Urothelium cell line (cell line): ENCODE measurements at places on chromosomes 16 and 17.

- peak; percentile 42 for DNase-seq
Measured at GRCh38 chr16:19696328-19696727, 21.7 kb downstream of the KNOP1 start.

- no peak for DNase-seq
Measured at GRCh38 chr16:10923146-10923649, 19.1 kb downstream of the DEXI start.

GRCh38 chr17:6989779-6990178 is 6.1 kb upstream of the ALOX12 start:
- no peak for DNase-seq

GRCh38 chr16:86512301-86512859 is 2.1 kb downstream of the FOXF1 start:
- no peak for DNase-seq

DNA sequence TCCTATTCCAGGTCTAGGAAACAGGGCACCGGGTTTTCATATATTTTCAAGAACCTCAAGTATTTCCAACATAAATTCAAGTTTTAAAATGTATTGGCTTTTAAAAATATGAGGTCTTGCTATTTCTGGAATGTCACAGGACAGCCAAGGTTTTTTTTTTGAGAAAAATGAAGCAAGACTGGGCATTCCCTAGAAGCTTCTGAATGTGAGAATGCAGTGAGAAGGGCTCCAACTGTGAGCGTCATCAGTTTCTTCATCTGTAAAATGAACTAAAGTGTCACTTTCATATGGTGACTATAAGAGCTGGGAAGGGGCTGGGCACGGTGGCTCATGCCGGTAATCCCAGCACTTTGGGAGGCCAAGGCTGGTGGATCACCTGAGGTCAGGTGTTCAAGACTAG is 455.8 kb upstream of the MAF start:
- no peak for DNase-seq

GRCh38 chr17:29791336-29792080 is 138.5 kb downstream of the SSH2 start:
- no peak for DNase-seq

DNA sequence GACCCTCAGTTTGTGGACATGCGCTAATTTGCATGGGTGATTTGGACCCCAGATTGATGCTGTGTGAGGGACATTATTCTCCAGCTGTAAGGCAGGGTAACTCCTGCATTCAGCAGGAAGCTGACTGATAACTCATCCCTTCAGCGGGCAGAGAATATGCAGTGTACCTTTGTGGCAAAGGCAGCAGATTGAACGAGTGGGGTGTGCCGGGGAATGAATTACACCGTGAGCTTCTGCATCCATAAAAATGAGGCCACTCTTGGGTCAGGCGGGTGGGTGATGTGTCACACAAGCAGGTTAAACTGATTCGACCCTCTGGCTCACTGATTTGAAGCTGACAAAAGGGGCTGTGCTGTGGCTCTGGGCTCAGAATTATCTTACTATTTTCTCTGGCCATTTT is 128.9 kb upstream of the PMFBP1 start:
- no peak for DNase-seq

- no peak for DNase-seq
Measured at GRCh38 chr17:39968761-39969160, 6.0 kb downstream of the GSDMA start.

DNA sequence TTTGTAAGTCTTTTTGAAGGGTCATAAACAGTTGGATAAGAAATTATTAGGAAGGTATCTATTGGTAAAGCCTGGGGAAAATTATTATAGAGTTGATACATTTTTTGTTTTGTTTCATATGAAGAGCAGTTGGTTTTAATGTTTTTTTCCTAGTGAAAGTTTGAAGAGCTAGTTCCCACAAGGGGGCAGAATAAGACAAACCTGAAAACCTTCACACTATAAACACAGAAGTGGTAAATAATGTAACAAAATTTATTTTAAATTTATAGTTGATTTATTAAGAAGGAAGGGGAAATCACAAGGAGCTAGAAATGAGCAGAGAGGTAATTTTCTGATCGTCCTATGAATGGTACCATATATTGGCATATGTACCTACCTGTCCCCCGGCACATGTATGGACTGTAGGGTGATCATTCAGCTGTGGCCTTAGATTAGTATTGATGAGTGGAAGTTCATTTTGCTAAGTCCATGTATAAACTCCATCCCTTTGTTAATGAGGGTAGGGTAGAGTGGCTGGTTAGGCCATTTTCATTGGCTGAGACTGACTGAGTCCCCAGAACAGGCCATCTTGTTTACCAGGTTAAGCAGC is 116.3 kb downstream of the TANC2 start:
- DNase-seq: no peak

- no peak for DNase-seq
Measured at GRCh38 chr17:57603978-57604377, 141.1 kb downstream of the CCDC182 start.

DNA sequence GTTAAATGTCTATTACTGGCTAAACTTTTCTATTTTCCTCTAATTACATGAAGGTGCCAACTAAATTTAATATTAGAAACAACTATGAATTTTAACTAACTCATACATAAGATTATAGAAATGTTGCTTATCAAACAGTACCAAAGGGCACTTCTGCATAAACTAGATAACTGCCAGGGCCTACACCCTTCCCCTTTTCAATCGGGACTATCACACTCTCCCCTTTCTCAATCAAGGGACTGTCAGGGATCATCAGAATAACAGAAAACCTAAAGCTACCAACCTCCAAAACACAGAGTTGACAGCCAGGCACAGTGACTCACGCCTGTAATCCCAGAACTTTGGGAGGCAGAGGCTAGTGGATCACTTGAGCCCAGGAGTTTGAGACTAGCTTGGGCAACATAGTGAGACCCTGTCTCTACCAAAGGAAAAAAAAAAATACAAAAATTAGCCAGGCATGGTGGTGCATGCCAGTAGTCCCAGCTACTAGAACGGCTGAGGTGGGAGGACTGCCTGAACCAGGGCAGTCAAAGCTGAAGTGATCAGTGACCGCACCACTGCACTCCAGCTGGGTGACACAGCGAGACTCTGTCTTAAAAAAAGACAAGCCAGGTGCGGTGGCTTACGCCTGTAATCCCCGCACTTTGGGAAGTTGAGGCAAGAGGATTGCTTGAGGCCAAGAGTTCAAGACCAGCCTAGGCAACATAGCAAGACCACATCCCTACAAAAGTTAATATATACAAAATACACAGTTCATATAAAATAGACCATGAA is 3.2 kb upstream of the PHLPP2 start:
- no peak for DNase-seq

DNA sequence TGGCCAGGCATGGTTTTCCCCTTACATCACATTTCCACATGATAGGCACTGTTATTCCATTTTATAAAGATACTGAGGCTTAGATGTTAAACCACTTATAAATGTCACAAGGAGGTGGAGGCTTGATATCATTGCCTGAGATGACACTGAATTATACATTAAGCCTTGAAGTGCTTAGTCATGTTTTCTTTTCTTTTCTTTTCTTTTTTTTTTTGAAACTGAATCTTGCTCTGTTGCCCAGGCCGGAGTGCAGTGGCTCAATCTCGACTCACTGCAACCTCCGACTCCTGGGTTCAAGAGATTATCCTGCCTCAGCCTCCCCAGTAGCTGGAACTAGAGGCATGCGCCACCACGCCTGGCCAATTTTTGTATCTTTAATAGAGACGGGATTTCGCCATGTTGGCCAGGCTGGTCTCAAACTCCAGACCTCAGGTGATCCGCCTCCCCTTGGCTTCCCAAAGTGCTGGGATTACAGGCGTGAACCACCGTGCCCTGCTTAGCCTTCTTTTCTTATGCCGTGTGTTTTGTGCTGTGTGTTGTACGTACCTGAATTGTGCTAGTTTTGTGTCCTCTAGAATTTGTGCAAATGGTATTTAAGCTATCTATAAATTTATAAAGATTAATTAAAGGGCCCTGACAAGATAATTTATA is 1.2 kb downstream of the DNAJA3 start:
- no peak for DNase-seq

GRCh38 chr17:5642752-5643151 is 58.4 kb upstream of the NLRP1 start:
- DNase-seq: no peak

- DNase-seq: no peak
Measured at GRCh38 chr17:60557805-60558204, 31.8 kb upstream of the APPBP2 start.

DNA sequence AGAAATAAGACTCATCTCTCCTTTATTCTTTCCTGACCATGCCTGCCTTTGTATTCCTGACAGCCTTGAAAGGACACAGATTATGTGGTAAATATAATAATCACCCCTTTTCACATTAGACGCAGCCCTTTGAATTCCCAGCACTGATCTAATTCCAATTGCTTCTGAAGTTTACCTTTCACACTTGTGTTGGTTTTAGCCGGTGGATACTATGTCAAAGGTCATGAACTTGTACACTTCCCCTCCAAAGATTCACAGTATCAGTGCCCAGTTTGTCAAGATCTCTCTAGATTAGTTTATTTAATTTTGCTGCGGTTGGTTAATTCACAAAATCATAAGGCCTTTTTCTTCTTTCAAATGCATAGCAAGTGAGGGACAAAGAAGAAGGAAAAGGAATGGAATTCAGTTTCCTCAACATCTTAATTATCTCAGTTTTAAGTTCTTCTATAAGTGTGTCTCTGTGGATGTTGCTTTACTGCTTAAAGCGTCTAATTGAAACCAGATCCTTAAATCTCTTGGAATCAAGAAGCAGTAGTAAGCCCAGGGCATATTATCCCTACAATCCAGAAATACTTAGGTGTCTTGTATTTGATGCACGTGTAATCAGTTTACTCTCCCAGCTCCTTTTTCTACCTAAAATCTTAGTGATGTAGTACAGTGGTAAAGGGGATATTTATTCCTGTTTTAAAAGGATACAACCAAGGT is 174.3 kb upstream of the TBX2 start:
- no peak for DNase-seq

- peak; percentile 68 for DNase-seq
Measured at GRCh38 chr16:85650844-85651628, 37.7 kb downstream of the GINS2 start.

GRCh38 chr17:74135391-74136167 is 67.9 kb upstream of the RPL38 start:
- no peak for DNase-seq

DNA sequence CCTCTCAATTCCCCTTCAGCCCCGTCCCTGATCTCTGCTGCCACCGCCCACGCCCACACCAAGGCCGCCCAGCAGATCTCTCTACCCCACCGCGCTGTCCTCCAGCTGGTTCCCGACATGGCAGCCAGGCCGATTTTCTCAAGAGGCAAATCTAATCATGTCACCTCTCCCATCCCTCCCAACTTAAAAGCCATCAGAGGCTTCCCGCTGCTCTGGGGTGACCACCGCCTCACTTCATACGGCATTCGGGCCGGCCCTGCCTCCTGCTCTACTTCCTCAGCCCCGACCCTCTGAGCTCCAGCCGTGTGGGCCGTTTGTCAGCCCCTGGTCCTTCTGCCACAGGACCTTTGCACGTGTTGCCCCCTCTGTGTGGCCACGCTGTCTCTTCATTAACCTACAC is 63.2 kb downstream of the RPH3AL start:
- DNase-seq: no peak

DNA sequence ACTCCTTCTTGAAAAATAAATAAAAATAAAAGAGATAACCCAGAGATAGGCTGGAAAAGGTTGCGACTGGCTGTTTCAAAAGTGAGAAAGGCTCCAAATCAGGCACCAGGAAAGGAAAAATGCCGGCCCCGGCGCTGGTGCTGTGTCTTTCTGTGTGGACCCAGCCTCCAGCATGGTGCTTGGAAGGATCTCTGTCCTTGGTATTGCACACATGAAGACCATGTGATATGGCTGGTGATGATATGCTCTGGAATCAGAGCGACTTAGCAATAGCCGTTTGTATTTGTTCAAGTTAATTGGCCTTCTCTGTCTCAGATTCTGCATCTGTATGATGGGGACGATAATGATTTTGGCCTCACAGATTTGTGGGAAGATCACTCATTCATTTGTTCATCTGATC is 3.4 kb downstream of the WSCD1 start:
- DNase-seq: no peak

DNA sequence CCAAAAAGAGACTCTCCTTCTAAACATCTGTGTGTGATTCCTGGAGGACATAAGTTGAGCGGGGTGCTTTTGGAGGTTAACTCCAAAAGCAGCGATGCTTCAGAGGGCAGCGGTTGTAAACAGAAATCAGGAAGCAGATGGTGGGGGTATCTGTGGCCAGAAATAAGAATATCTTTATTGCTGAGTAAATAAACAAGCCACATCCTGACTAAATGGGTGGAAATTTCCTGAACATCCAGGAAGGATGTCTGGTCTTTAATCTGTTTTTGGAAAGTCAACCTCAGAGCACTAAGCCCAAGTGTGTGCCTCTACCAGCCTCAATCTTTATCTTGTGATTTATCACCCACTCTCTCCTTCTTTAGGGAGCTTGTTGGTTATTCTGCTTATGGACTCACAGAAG is 123.3 kb downstream of the CDH13 start:
- DNase-seq: no peak
